ENCODE measurements at places on chromosomes 6 and 20. TPM values are rescaled to one million over a fixed set of nuclear protein-coding genes. Genes with fewer than 3 reads are reported as not detected.

The PKIB gene
- total RNA-seq = 0.88 TPM

The DBNDD2 gene
- 22.6 TPM for total RNA-seq

The CNBD2 gene
- 3.7 TPM for total RNA-seq

The GCNT2 gene
- 8.1 TPM for total RNA-seq

The COL9A3 gene
- total RNA-seq = 1.5 TPM

Measured in esophagus mucosa (tissue), 1 donor.